Urinary bladder (tissue), 4 donors: ENCODE measurements at places on chromosomes 6 and 20. TPM values are rescaled to one million over a fixed set of nuclear protein-coding genes. Genes with fewer than 3 reads are reported as not detected.

DNA sequence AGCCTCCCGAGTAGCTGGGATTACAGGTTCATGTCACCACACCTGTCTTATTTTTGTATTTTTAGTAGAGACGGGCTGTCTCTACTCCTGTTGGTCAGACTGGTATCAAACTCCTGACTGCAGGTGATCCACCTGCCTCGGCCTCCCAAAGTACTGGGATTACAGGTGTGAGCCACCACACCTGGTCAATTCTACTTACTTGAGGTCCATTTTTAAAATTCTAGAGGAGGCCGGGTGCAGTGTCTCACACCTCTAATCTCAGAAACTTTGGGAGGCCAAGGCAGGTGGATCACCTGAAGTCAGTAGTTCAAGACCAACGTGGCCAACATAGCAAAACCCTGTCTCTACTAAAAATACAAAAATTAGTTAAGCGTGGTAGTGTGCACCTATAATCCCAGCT lies 7.8 kb downstream of the RIPOR3 start:
- no peak for DNase-seq

FAM209A gene
- polyA plus RNA-seq = 0.15 TPM

DNA sequence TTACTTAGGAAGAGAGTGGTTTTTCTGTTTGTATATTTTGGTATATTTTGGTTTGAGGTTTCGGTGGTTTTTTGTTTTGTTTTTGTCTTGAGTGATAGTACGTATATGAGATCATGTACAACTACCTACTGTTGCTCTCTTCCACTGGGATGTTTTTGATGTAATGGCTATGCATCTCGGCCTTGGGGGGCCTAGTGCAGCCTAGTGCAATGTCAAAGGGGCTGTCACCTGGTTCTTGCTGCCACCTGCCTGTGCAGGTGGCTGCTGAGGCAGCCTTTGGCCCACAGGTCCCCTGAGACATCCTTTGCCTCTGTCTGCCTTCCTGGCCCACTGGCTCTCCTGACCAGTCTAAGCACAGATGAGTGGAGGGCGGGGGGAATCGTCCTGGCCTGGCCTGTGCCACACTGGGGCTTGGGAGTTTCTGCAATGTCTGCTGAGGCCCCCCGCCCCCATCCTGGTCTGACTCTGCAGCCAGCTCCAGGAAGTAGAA lies 546.6 kb downstream of the CD83 start:
- no peak for DNase-seq

DNA sequence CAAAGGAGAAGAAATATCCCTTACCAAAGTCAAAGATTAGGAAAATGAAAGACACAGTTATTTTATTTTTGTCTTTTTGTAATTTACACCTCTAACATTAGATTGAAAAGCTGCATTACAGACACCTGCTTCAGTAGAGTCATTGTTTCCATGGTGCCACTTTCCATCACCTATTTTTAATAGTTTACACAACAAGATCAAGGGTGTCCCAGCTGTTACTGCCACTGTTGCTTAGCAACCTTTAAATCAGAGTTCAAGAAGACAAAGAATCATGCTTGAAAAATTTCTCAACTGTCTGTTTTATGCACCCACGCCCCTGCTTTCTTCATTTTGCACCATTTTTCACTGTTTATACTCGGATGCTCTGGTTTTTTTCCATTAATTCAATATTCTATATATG lies 668.2 kb upstream of the GJE1 start:
- DNase-seq = no peak

- DNase-seq = no peak
Observed at GRCh38 chr6:1773700-1774099, 164.0 kb downstream of the FOXC1 start.
